Heart left ventricle (tissue), 16 donors: ENCODE measurements at places on chromosomes 2 and 18. TPM values are rescaled to one million over a fixed set of nuclear protein-coding genes. Genes with fewer than 3 reads are reported as not detected.

TDRD15 gene
- not detected for total RNA-seq

PROKR1 gene
- not detected for total RNA-seq

RGPD4 gene
- total RNA-seq: not detected

RAPH1 gene
- 29.5 TPM for total RNA-seq

SERPINB12 gene
- not detected for total RNA-seq

ST6GAL2 gene
- total RNA-seq: not detected

EMX1 gene
- not detected for total RNA-seq

FSHR gene
- total RNA-seq: not detected

SKOR2 gene
- not detected for total RNA-seq

PRKAG3 gene
- not detected for total RNA-seq

ZNF516 gene
- total RNA-seq: 24.5 TPM

DUSP19 gene
- total RNA-seq: 6.0 TPM

BCL11A gene
- total RNA-seq: 18.5 TPM

ITGA6 gene
- 40.5 TPM for total RNA-seq

GKN2 gene
- not detected for total RNA-seq

APCDD1 gene
- 14.0 TPM for total RNA-seq

NEU2 gene
- total RNA-seq: not detected

PELI1 gene
- total RNA-seq: 7.2 TPM

DSG1 gene
- 1.5 TPM for total RNA-seq

FAM237A gene
- total RNA-seq: not detected

SRD5A2 gene
- not detected for total RNA-seq

PSMA8 gene
- 0.16 TPM for total RNA-seq

MRPS9 gene
- total RNA-seq: 48.5 TPM

AQP12A gene
- total RNA-seq: not detected

RUFY4 gene
- 0.11 TPM for total RNA-seq

INHBB gene
- total RNA-seq: 1.7 TPM

CRYBA2 gene
- total RNA-seq: not detected
